AG20443 (cell line): ENCODE measurements at places on chromosomes 4 and X.

DNA sequence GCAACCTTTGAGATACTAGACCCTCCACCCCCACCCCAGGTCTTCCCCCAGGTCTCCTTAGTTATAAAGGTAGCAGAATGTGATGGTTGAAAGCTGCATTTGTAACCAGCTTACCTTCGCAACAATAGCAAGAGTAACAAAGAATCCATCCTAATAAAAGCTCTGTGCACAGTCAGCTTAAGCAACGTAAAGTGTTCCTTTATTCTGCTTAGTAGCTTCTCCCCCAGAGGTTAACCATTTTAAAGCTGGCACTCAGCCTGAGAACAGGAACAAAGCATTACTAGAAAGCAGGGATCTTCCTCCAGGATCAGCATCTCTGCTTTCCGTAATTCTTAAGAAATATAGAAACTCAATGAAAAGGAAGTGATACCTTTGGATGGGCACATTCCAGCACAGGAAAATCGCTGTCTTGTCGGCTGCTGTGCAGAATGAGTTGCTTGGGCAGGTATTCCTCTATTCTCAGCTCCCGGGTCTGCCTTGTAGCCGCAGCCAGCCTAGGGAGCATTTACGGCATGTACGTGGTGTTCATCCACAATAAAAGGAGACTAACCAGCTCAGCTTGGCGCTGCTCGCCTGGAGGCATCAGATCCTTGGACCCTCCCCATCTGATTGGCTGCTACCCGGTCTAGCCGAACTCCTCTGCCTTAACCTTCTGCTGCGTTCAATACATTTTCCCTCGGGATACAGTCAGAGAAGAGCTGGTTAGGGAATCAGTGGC is 113.0 kb upstream of the TLR3 start:
- DNase-seq = no peak

GRCh38 chrX:10759141-10759799 is 138.9 kb upstream of the MID1 start:
- no peak for DNase-seq

- DNase-seq = no peak
Measured at GRCh38 chr4:99447513-99447912, 12.4 kb upstream of the ADH7 start.

DNA sequence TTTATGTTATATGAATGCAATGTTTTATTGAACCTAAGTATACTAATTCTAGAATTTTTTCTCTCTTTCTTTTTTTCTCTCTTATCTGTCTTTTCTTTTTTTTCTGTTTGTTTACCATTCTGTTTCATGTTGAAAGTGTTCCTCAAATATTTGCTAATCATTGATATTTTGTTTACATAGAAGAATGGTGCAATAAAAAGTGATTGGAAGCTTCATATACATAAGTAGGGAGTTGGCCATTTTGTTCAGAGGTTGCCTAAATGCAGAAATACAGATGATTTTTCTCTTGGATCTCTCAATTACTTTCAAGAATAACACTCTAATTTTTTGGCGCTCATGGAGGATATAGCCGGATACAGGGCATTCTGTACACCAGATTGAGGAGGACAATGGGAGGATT is 5.7 kb upstream of the SERTM2 start:
- no peak for DNase-seq

GRCh38 chr4:114907568-114907967 is 205.9 kb downstream of the NDST4 start:
- DNase-seq = no peak

DNA sequence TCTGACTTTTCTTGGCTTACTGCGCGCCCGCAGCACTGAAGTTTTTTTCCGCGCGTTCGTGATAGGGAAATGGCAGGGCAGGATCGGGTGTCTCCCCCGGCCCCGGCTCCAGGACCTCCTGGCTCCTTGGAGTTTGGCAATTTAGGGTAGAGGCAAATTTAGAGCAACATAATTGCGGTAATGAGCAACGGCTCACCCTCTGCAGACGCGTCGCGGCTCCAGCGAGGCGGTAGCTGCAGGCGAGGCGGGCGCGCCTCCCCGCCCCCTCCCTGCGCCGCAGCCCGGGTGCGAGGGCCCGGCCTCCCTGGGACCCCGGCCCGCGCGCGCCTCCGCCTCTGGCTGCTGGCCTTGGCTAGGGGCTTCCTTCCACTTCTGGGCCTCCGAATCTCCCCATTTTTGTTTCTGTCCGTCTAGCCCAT is 6.2 kb downstream of the MSX1 start:
- DNase-seq = no peak

DNA sequence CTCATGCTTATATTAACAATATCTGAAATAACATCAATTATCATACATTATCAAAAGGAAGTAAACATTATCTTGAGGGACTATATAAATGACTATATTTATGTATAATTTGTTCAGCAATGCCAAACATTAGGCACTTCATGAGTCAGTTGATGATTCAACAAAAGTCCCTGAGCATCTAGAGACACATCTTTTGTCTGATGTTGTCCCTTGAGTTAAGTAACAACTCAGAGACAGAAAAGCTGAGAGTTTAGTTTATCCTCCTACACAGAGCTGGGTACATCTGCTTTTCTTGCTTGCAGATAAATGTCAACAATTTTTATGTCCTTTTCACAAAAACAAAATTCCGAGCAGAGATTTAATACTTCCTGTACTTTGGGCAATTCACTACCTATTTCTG is 311.1 kb downstream of the INPP4B start:
- peak; percentile 24 for DNase-seq

GRCh38 chr4:86452422-86452891 is 92.6 kb upstream of the MAPK10 start:
- DNase-seq = no peak

DNA sequence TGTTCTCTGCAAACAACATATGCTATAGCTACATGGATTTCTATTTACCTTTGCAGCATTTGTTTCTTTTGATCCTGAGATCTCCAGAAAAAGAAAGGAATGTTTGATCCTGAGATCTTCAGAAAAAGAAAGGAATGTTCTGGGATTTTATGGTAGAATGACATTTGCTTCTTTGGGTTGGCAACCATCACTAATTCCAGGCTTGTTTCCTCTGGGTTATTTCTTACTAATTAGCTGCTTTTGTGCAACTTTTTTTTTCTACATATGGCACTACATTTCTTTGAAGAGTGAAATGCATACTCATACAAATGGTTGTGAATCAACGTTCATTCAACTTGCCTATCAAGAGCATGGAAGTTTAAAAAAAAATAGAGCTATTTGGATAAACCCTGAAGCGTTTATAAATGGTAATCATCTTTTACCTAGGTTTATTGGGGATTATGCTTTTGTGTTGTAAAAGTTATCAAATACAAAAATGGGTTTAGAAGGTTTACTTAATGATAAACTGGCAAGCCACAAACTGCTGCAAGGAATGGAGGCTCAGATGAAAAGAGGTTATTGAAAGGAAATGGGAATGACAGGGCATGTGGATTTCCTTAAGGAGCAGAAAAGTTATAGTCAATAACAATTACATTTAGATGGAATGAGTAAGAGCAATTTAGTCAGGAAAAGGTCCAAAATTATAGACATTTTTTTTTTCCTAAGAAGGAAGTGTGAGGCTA is 95.6 kb upstream of the PCDH18 start:
- DNase-seq = no peak

- DNase-seq = peak; percentile 49
Measured at GRCh38 chr4:67871867-67872266, 11.9 kb downstream of the TMPRSS11D start.

DNA sequence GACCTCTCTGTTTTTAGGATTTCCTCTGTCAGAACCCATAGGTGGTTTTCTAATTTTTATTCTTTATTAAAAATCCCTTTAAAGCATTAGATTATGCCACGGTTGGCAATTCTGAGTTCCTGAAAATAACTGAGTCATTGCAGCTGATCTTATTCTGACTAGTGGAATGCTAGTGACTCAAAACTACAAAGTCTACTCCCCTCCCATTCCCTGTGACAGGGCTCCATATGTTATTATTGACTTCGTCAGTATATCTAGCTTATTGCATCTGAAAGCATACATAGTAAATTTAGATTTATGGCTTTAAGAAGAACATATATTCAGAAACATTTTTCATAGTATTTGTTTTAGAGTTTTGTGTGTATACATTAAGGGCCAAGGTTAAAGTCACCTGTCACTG is 38.5 kb downstream of the HERC3 start:
- DNase-seq = peak; percentile 80

GRCh38 chr4:54318904-54319303 is 89.8 kb downstream of the PDGFRA start:
- peak; percentile 78 for DNase-seq

GRCh38 chr4:156073976-156074375 is 120.3 kb upstream of the CTSO start:
- DNase-seq = no peak

DNA sequence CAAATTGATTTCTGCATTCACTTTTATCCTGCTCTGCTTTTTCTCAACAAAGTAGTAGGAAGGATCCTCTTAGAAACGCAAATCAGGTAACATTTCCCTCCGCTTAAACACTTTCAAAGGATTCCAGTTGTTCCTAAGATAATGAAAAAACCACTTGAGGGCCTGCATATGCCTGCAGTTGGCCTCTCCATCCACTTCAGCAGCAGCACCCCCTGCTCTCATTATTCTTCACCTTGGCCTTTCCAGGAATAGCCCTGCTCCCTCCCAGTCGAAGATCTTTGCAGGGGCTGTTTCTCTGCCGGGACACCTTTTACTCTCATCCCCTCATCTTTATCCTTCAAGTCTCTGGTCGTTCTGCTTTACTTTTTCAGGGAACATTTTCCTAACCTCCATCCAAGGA is 314.0 kb downstream of the INPP4B start:
- no peak for DNase-seq

DNA sequence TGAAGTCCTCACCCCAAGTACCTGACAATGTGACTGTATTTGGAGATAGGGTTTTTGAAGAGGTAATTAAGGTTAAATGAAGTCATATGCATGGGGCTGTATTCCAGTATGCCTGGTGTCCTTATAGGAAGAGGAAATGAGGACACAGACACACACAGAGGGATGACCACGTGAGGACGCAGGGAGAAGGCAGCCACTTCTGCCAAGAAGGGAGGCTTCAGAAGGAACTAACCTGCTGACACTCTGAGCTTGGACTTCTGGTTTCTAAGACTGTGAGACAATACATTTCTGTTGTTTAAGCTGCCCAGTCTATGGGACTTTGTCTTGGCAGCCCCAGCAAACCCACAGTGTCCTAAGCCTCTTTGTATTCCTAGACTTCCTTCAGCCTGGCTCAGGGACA is 3.0 kb upstream of the SLC2A9 start:
- DNase-seq = no peak
